ENCODE measurements at places on chromosomes 12 and 14.

DNA sequence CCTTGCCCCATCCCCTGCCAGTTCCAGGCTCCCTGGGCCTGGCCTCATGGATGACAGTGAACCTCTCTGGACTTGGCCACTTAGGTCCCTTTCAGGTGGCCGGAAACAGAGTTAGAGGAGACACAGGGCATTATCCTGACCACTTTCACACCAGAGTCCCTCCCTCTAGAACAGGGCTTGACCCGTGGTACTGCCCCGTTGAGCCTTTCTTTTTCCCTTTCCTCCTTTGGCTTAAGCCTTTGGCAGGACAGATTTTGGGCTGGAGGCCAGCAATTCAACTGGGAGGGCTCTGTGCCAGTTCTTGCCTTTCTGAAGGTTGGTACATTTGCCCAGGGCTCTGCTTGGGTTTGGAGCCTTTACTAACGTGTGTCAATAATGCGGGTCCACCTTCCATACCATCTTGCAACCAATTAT is 22.8 kb downstream of the TPCN1 start:
- no peak for DNase-seq

DNA sequence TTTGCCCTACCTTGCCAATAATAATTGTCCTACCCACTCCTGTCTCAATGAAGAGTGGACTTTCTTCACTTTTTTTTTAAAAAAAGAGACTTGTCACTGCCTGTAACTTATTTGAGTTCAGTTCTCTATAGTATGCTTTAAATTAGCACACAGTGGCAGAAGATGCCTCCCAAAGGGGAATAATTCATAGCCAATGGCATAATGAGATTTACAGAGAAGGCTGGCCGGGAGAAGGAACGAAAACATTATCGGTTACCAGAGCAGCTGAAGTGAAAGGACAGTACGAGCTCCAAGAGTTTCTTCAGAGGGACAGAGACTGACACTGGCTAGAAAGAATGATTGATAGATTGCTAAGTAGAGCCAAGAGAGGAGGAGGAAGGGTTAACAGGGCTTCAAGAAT is 356.3 kb downstream of the EMP1 start:
- DNase-seq: no peak

DNA sequence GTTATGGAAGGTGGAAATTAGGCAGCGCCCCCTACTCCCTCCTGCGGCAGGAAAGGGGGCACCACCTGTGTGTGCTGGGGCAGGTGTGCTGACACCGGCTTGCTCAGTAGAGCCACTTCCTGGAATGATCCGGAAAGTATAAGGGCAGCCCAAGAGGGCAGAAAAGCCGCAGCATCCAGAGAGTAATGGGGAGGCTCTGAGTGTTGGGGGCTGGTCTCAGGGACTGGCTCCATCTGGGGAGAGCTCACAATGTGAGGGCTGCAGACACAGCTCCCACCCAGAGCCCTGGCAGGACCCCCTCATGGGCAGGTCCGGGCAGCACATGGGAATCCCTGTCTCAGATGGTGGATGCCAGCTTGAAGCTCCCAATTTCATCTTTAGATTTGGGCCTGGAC is 187.6 kb upstream of the C14orf180 start:
- DNase-seq: no peak

- DNase-seq: no peak
Measured at GRCh38 chr12:5633106-5633505, 201.2 kb downstream of the NTF3 start.

GRCh38 chr14:91693346-91693745 is 38.5 kb downstream of the CATSPERB start:
- DNase-seq: no peak

DNA sequence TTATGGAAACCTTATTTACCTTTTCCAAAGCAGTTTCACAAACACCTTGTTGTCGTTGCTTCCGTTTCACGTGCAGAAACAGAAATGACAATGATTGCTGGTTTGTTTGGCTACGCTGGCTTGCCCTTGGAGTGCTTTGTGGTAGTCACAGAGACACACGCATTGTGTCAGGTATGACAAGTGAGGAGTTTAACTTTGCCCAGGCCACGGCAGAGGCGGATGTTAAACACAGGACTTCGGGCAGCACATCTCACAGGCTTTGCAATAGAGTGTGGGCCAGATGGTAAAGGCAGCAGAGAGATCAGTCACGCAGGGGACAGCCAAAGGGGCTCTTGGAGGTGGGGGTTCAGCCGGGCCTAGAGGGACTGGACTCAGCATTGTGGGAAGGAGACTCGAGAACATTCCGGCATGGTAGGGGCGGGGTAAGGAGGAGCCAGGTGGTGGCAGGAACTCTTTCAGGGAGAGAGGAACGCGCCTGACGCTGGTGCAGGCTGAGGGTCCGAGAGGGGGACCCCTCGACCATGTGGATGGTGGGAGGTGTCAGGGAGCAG is 59.8 kb upstream of the KCNA1 start:
- DNase-seq: no peak

DNA sequence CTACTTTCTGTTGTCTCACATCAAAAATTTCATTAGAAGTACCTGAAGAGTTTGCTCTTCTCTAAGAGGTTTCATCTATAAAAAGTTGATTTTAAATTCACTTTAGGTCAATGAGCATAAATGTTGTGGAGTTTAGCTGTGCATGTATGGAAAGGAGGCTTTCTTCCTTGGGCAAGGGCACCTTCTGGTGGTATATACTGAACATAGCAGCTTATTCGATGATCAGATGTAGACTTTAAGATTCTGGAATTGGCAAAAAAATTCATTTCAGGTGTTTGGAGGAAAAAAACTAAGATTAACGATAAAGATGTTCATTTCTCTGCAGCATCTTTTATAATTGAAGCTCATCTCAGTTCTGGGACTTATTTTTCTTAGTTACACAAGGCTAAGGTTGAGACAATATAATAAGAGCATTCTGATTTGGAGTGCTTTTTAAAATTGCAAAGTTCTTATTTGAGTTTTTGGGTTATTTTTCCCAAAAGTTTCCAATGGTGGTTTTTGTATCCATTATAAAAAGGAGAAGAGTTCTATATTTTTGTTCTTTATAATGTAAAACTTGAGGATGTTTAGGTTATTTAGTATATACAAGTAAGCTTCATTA is 46.8 kb downstream of the TMEM117 start:
- peak; percentile 87 for DNase-seq

GRCh38 chr12:102050660-102051430 is 10.9 kb downstream of the WASHC3 start:
- DNase-seq: no peak

- DNase-seq: no peak
Measured at GRCh38 chr12:6839482-6840201, 1.1 kb upstream of the GNB3 start.

DNA sequence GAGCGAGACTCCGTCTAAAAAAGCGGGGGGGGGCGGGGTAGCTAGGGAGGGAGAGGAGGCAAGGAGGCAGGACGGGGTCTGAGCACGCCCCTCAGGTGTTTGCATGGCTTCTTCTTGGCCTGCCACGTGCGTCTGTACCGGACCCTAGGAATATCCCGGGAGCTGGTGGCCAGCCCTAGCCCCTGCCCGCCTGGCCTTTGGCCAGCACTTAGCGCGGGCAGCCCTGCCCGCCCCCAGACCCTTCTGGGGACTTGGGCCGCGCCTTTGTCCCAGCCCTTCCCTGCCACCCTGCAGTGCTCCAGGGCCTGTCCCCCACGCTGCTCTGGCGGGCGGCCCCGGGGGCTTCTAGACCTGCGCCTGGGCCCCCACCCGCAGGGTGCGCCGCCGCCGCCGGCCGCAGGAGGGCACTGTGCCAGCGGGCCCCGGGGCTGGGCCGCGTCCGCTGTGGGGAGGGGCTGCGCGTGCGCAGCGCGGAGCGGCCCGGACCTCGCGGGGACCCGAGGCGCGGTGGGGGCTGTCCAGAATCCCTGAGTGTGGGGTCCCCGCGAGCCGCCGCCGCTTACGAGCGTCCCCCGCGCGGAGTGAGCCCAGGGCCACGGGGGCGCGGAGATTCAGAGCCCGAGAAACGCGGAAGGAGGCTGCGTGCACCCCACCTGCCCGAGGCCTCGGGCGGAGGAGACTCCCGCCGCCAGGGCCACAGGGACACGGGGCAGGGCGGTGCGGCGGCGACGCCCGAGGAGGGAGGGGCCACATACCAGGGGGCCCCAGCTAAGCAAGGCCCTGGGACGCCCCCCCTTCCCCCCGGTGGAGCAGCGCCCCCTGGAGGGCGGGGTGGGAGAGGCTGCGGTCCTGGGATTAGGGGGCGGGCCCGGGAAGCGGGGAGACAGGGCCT is 21.0 kb downstream of the SLC25A29 start:
- peak; percentile 52 for DNase-seq

DNA sequence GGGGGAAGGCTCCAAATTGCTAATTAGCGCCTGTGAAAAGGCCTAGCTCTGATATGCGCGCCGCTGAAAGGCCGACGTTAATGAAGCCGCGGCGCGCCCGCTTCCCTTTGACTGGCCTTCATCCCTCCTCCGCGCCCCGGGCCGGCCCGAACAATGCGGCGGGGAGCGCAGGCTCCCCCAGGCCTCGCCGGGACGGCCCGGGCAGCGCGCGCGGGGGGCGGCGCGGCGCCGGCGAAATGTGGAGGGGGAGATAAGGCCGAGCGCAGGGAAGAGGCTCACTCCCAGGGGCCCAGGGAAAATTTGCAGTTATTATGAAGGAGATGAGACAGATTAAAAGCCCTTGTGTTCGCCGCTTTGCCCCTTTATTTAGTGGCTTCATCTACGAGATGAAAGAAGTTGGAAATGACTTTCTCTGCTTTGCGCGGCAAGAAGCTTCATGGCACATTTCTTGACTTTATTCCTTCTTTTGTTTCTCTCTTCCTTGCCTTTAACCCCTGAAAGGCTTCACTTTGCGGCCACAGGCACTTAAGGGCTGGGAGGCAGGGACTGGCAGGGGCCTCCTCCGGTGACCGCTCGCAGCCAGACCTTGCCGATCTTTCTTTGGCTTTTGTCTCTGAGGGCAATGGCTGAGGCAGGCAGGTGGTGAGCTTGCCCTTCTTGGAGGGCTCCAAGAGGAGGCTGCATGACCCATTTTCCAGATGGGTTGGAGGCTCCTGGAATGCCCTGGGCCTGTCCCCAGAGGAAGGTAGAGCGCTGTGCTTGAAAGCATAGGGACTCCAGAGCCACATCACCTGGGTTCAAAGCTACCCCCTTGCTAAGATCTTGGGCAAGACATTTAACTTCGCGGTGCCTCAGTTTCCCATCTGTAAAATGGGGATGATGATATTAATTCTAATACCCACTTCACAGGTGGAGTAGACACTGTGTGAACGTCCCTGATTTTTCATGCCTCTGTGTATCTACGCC is 12.7 kb upstream of the GPATCH2L start:
- DNase-seq: no peak

DNA sequence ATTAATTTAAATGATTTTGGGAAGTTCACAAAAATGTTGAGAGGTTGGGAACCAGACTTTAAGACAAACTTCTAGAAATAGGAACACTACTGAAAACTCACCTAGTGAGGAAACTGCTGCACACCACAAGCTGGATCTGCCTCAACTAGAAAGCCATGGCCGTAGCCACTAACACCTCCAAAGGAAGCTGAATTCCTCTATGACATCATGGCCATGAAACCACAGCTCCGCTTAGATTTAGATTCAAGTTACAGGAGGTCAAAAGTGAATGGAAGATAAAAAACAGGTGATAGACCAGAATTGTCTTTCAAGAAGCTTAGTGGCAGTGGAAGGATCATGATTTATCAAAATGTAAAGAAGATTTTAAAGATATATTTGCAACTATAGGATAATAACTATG is 208.8 kb upstream of the ALG10 start:
- no peak for DNase-seq

DNA sequence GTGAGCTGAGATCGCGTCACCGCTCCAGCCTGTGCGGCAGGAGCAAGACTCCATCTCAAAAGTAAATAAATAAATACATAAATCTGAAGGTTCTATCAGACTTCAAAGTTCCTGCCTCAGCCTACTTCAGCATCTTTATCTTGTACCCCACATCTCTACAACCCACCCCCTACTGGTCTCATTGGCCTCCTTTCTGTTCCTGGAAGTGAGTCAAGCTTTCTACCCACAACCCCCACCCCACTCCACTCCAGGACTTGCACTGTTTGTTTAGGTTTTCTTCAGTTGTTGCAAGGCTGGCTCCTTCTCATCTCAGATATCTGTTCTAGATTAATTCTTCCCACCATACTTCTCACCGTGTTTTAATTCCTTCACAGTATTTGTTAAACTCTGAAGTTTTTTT is 714 bp upstream of the PSMC6 start:
- peak; percentile 52 for DNase-seq

DNA sequence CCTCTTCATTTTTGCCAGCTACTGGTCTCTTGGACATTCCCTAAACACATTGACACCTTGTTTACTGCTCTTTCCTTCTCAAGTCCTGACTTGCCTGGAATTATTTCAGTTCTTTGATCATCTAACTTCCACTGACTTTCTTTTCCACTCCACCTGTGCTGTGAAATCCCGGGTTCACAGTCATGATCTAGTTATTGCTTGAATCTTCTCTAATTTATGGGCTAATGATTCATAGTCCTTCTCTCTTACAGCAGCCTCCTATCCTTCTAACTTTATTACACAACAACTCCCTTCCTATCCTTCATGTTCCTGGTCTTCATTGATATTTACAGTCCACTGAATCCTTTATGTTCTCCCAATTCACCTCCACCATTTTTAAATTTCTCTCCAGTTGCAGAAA is 260.1 kb downstream of the C12orf75 start:
- DNase-seq: no peak

DNA sequence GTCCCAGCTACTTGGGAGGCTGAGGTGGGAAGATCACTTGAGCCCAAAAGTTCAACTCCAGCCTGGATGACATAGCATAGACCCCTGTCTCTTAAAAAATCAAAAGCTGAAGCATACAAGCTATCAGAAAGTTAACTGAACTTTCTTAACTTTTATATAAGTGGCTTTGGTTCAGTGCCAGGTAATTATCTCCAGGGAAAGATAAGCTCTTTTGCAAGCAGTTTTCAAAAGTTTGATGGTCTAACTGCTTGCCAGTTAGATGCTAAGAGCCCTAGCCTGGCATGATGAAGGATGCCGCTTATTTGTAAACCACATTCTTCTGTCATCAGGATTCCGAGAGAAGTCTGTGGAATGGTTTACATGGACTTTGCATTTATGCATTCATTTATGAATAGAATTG is 409.1 kb downstream of the AEBP2 start:
- DNase-seq: no peak

- DNase-seq: no peak
Measured at GRCh38 chr12:12365446-12365802, 8.5 kb downstream of the BORCS5 start.

DNA sequence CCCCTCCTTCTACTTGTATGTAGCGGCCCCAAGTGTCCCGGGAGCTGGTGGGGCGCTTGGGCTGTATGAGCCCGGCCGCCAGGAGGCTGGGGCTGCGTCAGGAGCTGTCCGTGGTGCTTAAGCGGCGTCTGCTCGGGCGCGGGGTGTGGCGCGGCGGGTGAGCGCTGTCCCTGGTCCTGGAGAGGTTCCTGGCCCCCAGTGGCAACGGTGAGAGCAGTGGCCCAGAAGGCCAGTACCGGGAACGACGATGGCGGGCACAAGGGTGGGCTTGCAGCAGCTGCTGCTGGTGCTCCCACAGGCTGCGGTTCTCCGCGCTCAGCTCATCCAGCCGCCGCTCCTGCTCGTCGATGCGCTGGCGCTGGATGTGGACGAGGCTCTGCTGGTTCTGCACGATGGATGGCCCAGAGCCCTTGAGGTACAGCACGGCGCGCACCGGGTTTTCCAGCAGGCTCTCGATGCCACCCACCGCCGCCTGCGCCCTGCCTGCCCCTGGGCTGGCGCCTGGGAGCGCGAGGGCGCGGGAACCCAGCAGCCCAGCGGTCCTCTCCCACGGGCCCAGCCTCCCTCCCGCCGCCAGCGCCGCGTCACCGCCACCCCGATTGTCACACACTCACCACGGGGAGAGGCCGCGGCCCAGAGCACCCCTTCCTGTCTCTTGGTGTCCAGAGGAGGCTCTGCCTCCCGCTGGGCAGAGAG is 41.9 kb upstream of the FKBP4 start:
- DNase-seq: peak; percentile 71

GRCh38 chr14:85572845-85573244 is 42.9 kb downstream of the FLRT2 start:
- peak; percentile 77 for DNase-seq
